ENCODE measurements at places on chromosomes 2 and 18.
A peak's percentile ranks its signal among the peaks of the same experiment; 100 is the strongest.

GRCh38 chr2:49490710-49491109 is 336.4 kb upstream of the FSHR start:
- DNase-seq: peak; percentile 15

DNA sequence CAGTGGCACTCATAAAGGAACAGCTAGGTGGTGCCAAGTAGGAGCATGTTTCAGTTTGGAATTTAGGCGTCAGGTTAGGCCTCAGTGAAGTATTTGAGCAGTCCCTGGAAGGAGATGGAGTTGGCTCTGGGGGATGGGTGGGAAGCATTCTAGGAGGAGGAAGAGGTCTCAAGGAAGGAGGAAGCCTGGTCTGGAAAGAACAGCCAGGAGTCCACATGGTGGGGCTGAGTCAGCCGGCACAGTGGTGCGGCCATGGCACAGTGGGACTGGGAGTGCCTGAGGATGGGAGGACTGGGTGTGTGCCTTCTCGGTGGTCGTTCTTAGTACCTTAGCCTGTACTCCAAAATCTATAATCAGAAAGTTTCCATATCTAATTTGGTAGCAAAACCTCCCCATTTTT is 373.3 kb downstream of the PTPRM start:
- no peak for DNase-seq

GRCh38 chr2:181058378-181059269 is 78.2 kb downstream of the UBE2E3 start:
- peak; percentile 26 for DNase-seq

GRCh38 chr2:199424160-199424559 is 33.6 kb downstream of the SATB2 start:
- DNase-seq: no peak

- no peak for DNase-seq
These were observed 168.7 kb upstream of the NCK2 start for GRCh38 chr2:105576050-105576439.

- no peak for DNase-seq
These were observed 54.0 kb downstream of the MEIS1 start for GRCh38 chr2:66488946-66489345.

GRCh38 chr2:99489063-99489760 is 605 bp downstream of the REV1 start:
- peak; percentile 55 for DNase-seq

DNA sequence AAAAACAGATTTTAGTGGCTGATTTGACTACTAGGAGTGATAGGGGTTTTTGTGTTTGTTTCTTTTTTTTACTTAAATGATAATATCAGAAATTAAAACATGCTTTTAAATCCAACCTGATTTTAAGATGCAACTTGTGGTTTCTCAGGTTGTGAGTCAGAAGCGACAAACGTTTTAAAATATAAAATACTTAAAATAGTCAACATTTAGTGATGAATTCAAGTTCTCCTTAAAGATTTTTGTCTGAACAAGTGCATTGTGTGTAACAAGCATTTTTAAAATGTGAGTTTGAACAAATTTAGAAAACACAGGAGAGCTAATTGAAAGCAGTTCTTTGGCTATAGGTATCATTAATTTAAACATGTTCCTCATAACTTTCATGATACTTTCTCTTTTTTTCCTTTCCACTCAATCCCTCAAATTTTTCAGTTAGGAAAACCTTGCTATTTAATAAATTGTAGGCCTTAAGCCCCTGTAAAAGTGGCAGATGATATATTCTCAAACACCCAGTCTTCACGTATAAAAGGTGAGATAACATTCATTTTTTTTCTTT is 3.6 kb downstream of the TBR1 start:
- no peak for DNase-seq

DNA sequence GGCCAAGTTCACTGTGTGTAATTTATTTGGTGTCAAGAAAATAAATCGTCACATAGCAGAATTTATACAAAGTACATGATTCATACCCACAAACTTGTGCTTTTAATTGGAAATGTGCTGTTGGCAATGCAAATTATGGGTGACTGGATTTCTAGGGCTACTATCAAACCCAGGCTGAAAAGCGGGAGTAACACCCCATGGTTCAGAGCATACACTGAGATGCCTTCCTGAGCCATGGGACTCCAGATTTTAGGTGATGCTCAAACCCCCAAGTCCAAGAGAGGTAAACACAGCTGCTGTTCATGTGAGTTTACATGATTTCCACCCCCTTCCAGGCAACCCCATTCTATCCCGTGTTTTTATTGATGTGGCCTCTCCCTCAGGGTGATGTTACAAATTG is 565.9 kb upstream of the ID2 start:
- DNase-seq: no peak

DNA sequence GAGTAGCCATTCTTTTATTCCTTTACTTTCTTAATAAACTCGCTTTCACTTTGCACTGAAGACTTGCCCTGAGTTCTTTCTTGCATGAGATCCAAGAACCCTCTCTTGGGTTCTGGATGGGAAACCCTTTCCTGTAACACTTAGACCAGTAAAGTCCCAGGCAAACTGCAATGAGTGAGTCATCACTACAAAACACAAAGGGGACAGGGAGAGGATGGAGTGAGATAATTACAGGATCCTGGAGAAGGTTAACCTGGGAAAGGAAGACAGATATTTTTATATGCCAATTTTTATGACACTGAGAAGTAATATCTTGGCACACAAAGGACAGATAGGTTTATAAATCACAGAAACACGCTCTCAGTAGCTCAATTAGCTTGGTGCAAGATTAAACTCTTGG is 48.7 kb downstream of the EHD3 start:
- no peak for DNase-seq

GRCh38 chr2:230000118-230000841 is 68.4 kb downstream of the SLC16A14 start:
- DNase-seq: no peak

GRCh38 chr2:231713730-231714638 is 5.7 kb downstream of the PTMA start:
- peak; percentile 95 for DNase-seq

GRCh38 chr2:84971510-84972206 is 697 bp downstream of the KCMF1 start:
- DNase-seq: peak; percentile 72

- DNase-seq: no peak
These were observed 128.5 kb downstream of the TANC1 start for GRCh38 chr2:159096901-159097300.

- no peak for DNase-seq
These were observed 233.8 kb upstream of the PIK3C3 start for GRCh38 chr18:41721103-41721790.
